ENCODE measurements at places on chromosomes 7 and 10.
A peak's percentile ranks its signal among the peaks of the same experiment; 100 is the strongest.

DNA sequence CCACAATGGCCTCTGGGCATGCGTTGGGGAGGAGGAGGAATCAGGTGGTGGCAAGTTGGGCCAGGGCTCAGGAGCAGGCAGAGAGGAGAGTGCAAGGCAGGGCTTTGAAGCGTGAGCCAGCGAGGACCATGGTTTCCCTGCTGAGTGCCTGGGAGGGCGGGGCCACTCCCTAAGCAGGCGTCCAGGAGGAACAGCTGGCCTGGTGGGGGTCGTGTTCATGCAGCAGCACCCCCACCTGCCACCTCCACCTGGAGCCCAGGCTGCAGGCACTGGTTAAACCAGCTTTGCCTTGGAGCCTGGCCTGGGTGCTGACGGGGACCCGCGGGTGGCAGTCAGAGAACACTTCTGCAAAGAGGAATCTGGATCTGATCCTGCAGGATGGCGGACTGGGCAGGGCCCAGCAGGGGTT, 24.2 kb upstream of the AQP1 start:
- no peak for DNase-seq

- DNase-seq: no peak
These were observed 383.8 kb upstream of the SORCS1 start for GRCh38 chr10:107548301-107548700.

DNA sequence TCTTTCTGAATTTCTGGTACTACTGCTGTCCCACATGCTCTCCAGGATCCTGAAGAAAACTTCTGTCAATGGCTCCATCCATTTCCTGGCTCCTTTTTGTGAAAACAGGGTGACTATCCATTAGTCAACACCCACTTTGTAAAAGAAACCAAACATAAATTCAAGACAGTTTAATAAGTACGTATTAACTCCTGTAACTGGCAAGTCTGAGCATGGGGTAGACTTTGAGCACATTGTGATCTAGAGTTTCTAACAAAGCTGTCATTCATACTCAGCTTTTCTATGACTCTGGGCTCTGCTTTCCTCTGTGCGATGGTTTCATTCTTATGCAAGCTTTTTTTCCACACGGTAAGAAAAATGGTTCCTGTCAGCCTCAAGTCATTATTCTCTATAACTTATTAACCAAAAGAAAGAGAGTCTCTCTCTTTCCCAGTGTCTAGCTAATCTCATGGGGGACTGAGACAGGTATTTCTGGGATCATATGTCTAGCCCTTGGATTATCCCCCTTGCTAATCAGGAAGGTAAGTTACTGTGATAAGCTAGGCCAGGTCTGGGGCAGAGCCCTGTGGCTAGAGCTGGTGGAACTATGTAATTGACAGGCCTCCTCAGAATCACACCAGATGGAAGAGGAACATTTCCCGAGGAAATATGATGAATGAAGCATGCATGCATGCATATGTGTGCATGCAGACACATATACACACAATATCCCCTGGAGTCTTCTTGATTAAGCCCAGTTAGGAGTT, 98.5 kb downstream of the GNAI1 start:
- DNase-seq: no peak

- peak; percentile 38 for DNase-seq
These were observed 109.4 kb downstream of the ABLIM1 start for GRCh38 chr10:114548662-114549061.

GRCh38 chr7:47647181-47647917, 65.4 kb upstream of the TNS3 start:
- DNase-seq: no peak

DNA sequence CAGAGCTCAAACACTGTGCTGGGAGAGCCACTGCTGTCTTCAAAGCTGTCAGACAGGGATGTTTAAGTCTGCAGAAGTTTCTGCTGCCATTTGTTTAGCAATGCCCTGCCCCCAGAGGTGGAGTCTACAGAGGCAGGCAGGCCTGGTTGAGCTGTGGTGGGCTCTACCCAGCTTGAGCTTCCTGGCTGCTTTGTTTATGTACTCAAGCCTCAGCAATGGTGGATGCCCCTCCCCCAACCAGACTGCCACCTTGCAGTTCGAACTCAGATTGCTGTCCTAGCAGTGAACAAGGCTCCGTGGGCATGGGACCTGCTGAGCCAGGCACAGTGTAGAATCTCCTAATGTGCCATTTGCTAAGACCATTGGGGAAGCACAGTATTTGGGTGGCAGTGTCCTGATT, 4.6 kb upstream of the CYP2C19 start:
- DNase-seq: no peak

GRCh38 chr10:72875250-72876055, 18.1 kb upstream of the OIT3 start:
- DNase-seq: peak; percentile 34

DNA sequence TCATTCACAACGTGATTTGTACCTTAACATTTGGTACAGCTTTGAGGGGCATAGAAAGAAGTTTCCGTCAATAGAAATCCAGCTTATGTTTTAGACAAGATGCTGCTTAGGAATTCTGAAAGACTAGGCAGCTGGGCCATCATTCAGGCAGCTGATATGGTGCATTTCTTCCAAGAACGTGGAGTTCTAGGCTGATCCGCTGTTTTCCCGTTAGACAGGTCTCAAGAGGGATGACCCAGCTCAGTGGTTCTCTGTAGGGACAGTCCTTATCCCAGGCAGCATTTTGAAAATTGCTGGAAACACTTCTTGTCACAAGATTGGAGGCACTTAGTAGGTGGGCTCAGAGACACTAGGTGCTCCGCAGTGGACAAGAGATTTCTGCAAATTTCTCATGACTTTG, 242.7 kb upstream of the FOXK1 start:
- no peak for DNase-seq

DNA sequence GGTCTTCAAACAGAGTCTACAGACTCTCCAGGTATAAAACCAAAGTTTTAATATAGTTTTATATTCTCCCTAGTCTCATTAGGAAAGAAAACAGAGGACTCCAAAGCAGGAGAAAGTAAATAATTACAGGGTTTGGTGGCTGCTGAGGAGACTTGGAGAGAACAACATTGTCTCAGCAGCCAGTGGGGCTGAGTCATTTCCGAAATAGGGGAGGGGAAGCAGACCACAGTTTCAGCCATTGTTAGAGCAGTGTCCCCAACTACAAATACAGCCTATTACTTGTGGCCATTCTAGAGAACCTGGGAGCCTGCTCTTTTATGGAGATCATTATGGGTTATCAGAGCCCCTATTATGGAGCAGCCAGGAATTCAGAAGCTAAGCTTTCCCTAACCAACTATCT, 44.2 kb upstream of the A1CF start:
- peak; percentile 9 for DNase-seq

- peak; percentile 61 for DNase-seq
These were observed 159.7 kb downstream of the GNAI1 start for GRCh38 chr7:80294346-80294745.

- peak; percentile 36 for DNase-seq
These were observed 114.4 kb upstream of the SVIL start for GRCh38 chr10:29749150-29749549.

GRCh38 chr7:120337308-120337907, 64.4 kb downstream of the KCND2 start:
- no peak for DNase-seq

GRCh38 chr7:97846945-97847344, 25.3 kb downstream of the ASNS start:
- DNase-seq: no peak

DNA sequence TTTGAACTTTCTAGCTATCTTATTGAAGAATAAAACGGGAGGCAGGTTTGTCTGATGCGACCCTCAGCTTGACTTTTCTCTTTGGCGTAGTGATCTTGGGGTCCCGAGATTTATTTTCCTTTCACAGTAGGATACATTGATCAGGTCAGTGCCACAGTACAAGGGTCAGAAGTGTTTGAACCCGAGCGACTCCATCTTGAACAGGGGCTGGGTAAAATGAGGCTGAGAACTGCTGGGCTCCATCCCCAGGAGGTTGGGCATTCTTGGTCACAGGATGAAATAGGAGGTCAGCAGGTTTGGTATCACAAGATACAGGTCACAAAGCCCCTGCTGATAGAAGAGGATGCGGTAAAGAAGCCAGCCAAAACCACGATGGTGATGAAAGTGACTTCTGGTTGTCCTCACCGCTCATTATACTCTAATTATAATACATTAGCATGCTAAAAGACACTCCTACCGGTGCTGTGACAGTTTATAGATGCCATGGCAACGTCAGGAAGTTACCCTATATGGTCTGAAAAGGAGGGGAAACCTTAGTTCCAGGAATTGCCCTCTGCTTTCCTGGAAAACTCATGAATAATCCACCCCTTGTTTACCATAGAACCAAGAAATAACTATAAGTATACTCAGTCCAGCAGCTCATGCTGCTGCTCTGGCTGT, 3.0 kb upstream of the TECPR1 start:
- no peak for DNase-seq

GRCh38 chr7:149824301-149824741, 13.9 kb upstream of the ZNF862 start:
- no peak for DNase-seq

- DNase-seq: no peak
These were observed 257.2 kb upstream of the CACNA2D1 start for GRCh38 chr7:82700741-82701140.

GRCh38 chr10:125120053-125120710, 40.2 kb downstream of the CTBP2 start:
- peak; percentile 68 for DNase-seq

DNA sequence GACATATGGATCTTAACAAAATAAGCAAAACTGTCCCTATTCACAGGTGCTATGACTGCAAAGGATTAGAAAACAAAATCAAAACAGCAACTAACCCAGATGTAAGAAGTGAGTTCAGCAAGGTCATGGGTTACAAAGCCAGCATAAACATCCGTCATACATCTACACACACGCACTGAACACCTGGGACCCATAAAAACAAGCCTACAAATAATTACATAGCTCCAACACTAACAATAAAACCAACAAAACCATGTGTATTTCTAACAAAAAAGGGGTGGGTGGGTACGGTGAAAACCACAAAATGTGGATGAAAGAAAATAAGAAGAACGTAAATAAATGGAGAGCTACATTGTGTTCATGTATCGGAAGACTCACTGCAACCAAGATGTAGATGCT, 256.8 kb downstream of the ELFN1 start:
- no peak for DNase-seq

- DNase-seq: peak; percentile 56
These were observed 197.2 kb downstream of the REEP3 start for GRCh38 chr10:63718421-63718820.

GRCh38 chr7:49389871-49390479, 383.5 kb upstream of the VWC2 start:
- DNase-seq: no peak

DNA sequence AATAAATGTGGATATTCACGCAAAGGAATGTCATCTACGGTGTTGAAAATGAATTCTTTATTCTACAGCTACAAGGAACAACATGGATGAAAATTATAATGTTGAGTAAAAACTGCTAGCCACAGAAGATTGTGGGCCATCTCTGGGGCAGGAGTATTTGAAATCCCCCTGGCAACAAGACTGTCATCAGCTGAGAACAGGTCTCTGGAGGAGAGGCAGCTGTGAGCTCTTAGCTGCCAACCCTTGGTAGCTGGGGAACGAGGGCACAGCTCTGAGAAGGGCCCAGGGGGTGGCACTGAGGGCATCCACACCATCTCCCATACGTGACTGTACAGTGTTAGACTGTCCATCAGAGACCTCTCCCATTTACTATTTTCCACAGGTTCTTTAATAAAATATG, 340.1 kb upstream of the MGMT start:
- no peak for DNase-seq

GRCh38 chr10:98020254-98020653, 10.2 kb downstream of the CRTAC1 start:
- DNase-seq: no peak

GRCh38 chr10:82969405-82969804, 1094.4 kb downstream of the NRG3 start:
- DNase-seq: peak; percentile 32

DNA sequence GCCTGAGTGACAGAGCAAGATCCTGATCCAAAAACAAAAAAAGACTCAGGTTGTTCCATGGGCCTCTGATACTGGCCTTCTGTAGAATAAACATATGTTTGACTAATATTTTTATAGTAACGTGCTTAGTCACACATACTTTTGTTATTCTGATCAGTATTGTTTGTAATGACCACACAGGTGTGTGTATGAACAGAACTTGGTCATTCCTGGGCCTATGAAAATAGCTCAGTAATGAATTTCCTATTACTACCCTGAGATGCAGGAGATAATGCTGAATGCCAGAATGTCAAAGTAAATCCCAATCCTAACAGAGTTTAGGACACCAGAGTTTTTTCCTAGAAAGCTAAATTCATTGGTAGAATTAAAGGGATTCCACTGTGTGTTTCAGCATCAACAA, 108.7 kb downstream of the DOCK4 start:
- no peak for DNase-seq

DNA sequence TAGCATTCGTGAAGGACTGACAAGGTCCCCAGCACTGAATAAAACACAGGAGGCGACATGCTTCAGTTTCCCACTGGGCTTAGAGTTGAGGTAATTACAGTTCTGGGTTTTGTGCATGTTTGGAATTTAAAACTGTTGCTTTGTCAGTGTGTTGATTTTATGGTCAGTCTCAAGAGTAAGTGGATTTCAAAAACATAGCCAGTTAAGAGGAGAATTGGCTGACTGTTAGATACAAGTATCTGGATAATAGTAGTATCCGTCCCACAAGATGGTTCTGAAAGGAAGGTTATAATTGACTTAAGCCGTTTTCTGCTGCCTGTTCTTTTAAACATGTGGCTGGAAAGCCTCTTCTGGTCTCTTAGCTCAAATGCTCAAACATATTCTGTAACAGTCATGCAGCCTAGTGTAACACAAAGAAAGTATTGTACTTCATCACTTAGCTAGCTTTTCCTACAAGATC, 170.9 kb downstream of the POLR1F start:
- DNase-seq: peak; percentile 18

GRCh38 chr10:75126277-75126676, 14.8 kb downstream of the SAMD8 start:
- no peak for DNase-seq

- DNase-seq: no peak
These were observed 354.7 kb downstream of the PHTF2 start for GRCh38 chr7:78153285-78153684.

- DNase-seq: no peak
These were observed 242.1 kb upstream of the KCND2 start for GRCh38 chr7:120030876-120031275.

- DNase-seq: peak; percentile 54
These were observed 8.8 kb upstream of the LIMK1 start for GRCh38 chr7:74074770-74075169.

Measured in AG10803 (cell line).